ENCODE measurements at places on chromosomes 2 and 18.

GRCh38 chr18:8620845-8621244 is 11.6 kb downstream of the RAB12 start:
- DNase-seq, result no peak

DNA sequence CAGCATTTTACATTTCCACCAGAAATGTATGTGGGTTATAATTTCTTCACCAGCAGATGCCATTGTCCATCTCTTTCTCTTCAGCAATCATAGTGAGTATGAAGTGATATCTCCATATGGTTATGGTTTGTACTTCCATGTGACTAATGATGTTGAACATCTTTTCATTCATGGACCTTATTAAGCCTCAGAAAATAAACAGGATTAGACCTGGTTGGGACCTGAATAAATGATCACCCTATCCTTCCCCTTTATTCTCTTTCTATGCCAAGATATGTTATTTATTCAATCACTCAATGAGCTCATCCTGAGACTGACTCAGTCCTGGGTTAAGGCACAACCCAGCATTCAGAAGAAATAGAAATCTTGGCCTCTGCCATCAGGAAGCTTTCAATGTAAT is 86.6 kb downstream of the ANTXR1 start:
- no peak for DNase-seq

GRCh38 chr2:241706537-241706936 is 4.7 kb downstream of the ING5 start:
- DNase-seq, result no peak

DNA sequence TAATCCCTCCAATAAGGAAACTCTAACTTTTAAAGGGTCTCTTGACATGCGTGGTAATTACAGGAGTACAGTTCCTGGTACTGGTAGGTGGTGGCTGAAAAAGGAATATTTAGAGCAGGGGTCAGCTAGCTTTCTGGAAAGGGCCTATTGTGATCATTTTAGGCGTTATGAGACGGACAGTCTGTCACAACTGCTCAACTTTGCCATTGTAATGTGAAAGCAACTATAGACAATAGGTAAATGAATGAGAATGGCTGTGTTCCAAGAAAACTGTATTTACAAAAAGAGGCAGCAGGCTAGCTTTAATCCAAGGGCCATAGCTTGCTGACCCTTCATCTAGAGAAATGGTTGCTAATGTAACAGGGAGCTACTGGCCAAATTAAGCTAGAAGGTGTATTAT is 177.7 kb upstream of the LRRTM1 start:
- DNase-seq, result no peak

- DNase-seq, result no peak
Measured at GRCh38 chr2:50777954-50778353, 254.0 kb downstream of the NRXN1 start.

GRCh38 chr2:159054032-159054334 is 85.5 kb downstream of the TANC1 start:
- DNase-seq, result no peak

- no peak for DNase-seq
Measured at GRCh38 chr18:10418836-10419235, 35.6 kb upstream of the APCDD1 start.

- DNase-seq, result no peak
Measured at GRCh38 chr2:18299423-18300212, 260.8 kb downstream of the RDH14 start.

DNA sequence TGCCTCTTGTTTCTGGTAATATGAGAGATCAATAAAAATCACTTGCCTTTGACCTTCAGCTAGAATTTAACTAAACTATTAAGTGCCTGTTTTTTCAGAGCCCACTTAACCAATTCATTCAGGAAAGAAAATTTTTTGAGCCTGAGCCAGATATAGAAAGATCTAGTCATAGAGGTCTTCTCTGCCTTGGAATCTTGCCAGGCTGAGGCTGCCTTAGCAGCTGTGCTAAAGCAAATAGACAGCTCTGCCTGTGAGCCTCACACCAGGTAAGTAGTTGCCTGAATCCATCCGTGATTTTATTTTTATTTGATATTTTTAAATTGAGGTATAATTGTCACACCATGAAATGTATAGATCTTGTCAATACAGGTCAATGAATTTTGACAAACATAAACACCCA is 27.4 kb downstream of the EVX2 start:
- DNase-seq, result no peak

GRCh38 chr2:64640153-64641044 is 13.3 kb downstream of the SERTAD2 start:
- no peak for DNase-seq

DNA sequence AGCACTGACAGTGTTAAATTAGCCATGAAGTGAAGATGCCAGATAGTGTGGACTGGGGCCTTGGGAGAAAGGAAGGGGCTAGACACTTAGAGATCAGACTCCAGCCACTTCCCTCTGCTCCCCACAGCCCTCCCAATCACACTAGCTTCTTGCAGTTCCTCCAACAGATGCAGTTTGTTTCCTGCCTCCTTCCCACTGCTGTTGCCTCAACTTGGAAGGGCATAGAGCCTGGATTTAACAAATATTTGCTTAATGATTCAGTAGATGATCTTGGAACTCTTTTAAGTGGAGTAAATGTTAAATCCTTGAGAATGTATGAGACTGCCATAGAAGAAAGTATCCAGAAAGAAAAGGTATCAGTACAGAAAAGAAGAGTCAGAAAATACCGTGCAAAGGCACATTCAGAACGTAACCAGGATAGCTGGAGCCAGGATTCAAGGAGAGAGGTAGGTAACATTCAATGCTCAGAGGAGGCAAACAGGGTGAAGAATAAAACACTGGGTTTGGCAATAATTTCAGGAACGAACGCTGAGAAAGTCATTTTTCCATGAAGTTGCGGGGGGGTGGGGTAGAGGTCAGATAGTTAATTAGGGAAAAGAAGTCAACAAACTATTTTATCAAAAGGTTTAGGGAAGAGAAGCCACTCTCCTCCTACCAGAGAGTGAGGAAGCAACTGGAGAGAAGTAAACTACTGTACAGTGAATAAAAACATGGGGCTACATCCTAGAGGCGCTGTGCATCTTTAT is 1.3 kb upstream of the BZW1 start:
- no peak for DNase-seq

DNA sequence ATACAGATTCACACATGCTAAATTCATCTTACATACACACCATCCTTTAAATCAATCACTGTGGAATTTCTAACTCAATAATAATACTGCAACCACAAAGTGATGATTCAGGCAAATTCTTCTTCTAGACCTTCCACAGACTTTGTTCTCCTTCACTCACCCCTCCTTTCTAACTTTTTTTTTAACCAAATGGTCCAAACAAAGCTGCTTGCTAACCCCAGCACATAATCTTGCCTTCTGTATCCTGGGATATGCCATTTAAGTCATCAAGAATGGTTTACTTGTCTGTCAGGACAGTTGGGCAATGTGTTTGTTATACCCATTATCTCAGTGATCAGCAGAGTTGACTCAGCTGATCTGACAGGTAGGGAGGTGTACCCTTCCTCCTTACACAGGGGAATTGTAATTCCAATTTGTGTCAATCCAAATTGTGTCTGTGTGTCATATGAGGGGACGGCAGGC is 10.0 kb downstream of the SLC40A1 start:
- DNase-seq, result no peak

DNA sequence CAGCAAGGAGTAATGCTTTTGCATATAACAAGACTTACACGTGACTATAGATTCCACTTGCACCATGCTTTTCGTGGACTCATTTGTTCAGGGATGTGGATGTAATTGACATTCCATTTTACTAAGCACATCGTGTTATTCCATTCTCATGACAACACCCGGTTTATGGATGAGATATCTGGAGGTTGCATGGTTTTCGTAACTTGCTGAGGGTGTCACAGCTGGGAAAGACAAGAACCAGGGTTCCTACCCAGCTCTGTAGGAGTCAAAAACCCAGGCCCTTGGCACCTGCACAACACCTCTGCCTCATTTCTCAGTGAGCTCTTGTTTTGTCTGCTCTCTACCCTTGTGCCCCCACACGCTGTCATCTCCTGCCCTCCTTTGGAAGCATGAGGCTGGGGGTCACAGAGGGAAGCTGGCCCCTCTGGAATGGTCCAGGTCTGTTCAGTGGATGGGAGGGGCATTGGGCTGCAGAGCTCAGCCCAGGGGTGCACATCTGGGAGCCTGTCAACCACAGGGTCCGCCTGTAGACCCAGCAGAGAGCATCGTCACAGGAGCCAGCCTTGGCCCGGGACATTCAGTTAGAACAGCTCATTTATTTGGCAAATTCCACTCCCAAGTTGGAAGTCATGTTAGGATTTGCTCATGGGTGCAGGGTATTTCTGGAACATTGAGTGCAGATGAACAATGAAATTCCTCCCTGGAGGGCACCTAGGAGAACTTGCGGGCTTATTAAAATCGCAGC is 120.1 kb upstream of the TWIST2 start:
- no peak for DNase-seq

DNA sequence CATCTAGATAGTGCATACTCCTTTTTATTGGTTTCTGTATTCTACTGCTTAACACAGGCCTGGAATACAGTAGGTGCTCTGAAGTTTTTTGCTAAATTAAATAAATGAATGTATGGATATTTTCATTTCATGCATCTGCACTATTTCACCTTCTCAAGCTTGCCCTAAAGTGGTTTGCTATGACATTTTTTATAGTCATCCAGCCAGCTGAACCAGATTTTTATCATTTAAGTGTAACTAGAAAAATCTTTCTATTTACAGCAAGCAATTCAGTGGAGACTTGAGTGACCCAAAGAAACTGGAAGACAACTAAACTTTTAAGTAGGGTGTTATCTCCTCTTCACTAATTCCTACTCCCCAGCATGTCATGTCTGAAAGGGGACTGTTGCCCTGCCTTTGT is 354.9 kb downstream of the OSR1 start:
- DNase-seq, result no peak

- no peak for DNase-seq
Measured at GRCh38 chr2:28676152-28676835, 75.3 kb upstream of the PPP1CB start.

DNA sequence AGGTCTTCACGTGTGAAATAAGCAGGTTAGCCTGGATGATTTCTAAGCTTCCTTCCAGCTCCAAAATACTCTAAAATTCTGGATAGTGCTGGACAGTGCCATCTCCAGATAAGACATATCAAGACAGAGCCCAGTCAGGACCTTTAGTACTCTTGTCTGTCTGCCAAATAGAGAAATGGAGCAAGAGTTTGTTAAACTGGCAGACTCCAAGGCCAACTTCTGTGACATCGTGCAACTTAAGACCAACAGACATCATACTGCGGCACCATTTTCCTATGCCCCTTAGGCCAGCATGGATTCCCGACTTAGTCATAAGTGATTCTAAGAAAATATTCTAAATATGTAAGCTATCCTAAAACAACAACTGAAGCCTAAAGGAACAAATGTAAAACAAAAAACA is 118.6 kb downstream of the RBMS1 start:
- DNase-seq, result no peak

DNA sequence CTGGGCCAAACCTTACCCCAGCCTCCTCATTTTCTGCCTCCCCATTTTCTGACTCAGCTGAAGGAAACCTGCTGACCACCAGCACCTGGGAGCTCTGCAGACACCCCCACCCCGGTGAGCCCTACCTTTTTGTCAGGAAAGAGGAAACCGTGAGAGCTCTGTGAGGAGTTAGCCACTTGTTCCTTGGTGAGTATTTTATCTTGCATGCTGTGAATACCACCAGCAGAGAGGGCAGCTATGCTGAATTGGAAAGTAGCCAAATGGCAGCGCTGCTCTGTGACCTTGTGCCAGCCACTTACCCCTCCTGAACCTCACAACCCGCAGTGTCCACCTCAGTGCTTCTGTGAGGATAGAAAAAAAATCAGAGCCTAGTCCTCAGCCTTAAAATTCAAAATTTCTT is 2.5 kb downstream of the MPPE1 start:
- DNase-seq, result no peak

DNA sequence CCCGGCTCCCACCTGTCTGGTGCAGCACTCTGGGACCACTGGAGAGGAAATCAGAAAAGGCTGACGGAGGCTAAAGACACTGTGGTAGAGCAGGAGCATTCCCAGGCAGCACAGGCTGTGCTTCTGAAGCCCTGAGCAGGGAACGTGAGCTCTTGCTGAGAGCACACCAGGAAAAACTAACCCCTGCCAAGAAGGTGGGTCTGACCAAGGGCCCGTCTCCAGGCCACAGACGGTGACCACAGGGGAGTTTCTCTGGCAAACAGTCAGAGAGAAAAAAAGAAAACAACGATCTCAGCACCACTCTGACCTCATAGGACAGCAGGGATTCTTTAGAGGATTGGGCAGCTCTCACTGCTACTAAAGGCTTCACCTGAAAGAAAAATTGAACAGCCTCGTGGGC is 201.4 kb downstream of the AFF3 start:
- no peak for DNase-seq

DNA sequence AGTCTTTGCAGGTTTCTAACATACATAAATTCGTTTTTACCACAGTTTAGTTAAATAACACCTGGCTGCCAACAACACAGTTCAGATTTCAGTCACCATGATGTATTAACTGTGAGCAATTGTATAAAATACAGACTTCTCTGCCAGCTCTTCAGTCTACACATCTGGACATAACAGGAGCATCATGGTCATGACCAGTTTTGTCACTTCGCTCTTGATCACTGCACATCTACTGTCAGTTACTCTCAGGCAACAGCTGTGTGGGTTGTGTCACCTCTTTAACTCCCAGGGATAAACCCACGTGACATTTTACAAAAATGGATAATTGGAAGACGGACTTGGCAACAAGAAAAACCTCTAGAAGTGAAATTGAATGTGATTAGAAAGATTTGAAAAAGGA is 30.3 kb downstream of the CD8A start:
- DNase-seq, result no peak

- no peak for DNase-seq
Measured at GRCh38 chr2:229370509-229370908, 99.4 kb upstream of the PID1 start.
